ENCODE measurements at places on chromosomes 7 and 10.

- no peak for DNase-seq
Observed at GRCh38 chr7:27888736-27889135, 148.8 kb downstream of the TAX1BP1 start.

DNA sequence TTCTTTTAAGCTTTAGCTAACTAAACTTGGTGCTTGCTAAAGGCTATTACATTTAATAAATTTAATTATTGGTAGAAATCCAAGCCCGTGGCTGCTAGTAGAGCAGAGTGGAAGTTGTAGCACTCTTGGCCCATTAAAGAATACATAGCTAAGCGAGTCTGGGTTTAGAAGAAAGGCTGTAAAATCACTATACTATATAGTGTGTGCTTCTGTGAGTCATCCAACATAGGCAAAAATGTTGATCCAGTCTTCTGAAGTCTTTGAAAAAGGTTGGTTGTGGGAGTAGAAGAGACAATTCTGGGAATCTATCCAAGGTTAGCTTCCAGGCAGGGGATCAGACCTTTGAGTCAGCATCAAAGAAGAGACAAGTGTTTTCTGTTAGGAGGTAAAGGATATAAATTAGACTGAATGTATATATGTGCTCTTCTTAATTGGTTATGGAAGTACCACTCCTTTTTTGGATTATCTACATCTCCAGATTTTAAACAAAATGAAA lies 664.2 kb downstream of the NXPH1 start:
- DNase-seq, result no peak

- no peak for DNase-seq
Observed at GRCh38 chr10:131065673-131066305, 245.7 kb downstream of the TCERG1L start.

DNA sequence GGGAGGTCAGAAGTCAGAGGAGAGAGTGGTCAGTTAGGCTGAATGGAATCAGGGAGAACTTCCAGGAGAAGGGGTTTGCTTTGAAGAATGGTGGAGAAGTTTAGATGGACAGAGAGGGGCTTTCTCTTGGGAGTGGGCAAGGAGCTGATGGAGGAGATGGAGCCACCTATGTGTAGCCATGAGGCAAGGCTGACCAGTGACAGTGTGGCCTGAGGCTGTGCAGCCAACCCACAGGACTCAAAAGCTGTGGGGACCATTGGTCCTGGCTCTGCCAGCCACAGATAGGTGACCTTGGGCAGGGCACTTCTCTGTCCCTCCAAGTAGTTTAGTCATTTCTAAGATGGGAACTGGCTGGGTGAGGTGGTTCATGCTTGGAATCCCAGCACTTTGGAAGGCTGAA lies 18.7 kb downstream of the NEURL1 start:
- no peak for DNase-seq

- DNase-seq, result no peak
Observed at GRCh38 chr10:5944389-5945189, 32.8 kb downstream of the IL15RA start.

DNA sequence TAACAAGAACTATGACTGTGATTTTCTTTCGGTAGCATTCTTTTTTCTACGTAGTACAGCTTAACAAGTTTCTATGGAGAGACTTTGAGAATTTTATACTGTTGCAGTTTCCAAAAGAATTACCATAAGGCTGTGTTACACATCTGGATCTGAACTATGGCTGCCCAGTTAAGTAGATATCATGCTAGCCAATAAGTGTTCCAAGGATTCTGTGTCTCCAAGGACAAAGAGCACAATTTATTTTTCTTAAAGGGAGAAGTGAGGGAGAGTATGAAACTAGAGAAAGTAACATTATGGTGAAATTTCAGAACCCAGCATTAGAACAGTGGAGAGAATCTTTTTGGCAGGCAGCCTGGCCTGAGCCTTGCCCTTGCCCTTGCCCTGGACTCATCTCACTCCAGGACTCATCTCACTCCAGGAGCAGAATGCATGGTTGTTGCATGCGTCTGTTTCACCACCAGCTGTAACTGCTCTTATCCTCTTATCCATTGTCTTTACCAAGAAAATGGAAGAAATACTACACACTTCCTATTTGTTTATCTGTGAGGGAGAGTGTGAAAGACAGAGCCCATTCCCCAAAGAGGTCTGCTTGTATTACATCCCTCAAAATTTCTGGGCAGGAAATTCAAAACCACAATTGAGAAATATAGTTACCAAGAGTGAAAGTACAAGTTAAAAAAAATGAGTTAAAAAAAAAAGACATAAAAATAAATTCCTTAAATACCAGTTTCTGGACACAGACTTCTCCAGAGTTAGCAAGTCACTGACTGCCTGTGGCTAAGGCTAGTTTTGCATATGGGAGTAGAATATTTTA lies 1067.5 kb downstream of the NRG3 start:
- DNase-seq, result no peak

- peak; percentile 72 for DNase-seq
Observed at GRCh38 chr7:100132697-100133151, 6.0 kb downstream of the MBLAC1 start.

- no peak for DNase-seq
Observed at GRCh38 chr7:80960244-80960795, 41.5 kb upstream of the SEMA3C start.

DNA sequence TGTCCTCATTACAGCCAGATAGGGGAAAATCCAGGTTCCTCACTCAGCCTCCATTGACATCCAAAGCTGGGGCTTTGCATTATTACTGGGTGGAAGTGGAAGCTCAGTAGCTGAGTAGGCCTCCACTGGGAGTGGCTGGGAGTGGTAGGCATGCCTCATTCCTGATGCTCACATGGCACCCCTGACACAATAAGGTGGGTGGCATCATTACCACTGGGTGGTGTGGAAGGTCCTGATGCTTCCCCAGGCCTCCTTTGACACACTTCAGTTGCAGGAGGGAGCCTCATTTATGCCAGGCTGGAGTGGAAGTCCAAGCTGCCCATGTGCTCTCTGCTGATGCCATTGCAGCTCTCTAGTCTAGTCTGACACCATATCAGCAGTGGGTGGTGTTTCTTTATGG lies 48.2 kb upstream of the GPR141 start:
- no peak for DNase-seq

All from stimulated activated naive CD8-positive, alpha-beta T cell treated with anti-CD3 and anti-CD28 coated beads, Interleukin-15, Interleukin-2, amounts not matched to agents 100 U/mL and 50 U/mL, for 24 hours (primary cell).